CD8-positive, alpha-beta memory T cell (primary cell): ENCODE measurements at places on chromosomes 1 and 21. TPM values are rescaled to one million over a fixed set of nuclear protein-coding genes. Genes with fewer than 3 reads are reported as not detected.

The SCYL3 gene
- 13.1 TPM for total RNA-seq

- no peaks in the 10 kb centered on the region for H3K4me1 ChIP-seq
- no peak overlapping the region for H3K27ac ChIP-seq
These were observed 21.0 kb downstream of the VASH2 start for GRCh38 chr1:212971312-212971711.

The FMOD gene
- total RNA-seq = 0.51 TPM

- no peak overlapping the region for H3K27ac ChIP-seq
- no peaks in the 10 kb centered on the region for H3K27me3 ChIP-seq
- no peaks in the 10 kb centered on the region for H3K36me3 ChIP-seq
- DNase-seq = no peak
These were observed 71.5 kb downstream of the SMYD3 start for GRCh38 chr1:246435421-246436041.

The ILDR2 gene
- 4.4 TPM for total RNA-seq

DNA sequence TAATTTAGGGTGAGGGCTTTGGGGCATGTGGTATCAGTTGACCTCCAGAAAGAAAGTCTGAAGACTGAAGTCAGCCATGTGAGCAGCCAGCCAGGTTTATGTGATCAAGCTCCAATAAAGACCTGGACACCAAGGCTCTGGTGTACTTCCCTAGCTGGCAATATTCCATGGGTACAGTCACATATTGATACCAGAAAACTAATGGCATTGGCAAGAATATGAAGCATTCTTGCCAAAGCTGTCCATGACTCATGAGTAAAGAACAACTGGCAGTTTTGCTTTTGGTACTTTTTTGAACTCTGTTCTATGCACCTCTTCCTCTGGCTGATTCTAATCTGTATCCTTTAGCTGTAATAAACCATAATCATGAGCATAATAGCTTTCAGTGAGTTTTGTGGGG lies 415.3 kb upstream of the CAMK1G start:
- H3K4me3 ChIP-seq = no peak overlapping the region
- H3K27ac ChIP-seq = no peak overlapping the region
- H3K4me1 ChIP-seq = no peaks in the 10 kb centered on the region
- H3K27me3 ChIP-seq = no peaks in the 10 kb centered on the region
- DNase-seq = no peak

DNA sequence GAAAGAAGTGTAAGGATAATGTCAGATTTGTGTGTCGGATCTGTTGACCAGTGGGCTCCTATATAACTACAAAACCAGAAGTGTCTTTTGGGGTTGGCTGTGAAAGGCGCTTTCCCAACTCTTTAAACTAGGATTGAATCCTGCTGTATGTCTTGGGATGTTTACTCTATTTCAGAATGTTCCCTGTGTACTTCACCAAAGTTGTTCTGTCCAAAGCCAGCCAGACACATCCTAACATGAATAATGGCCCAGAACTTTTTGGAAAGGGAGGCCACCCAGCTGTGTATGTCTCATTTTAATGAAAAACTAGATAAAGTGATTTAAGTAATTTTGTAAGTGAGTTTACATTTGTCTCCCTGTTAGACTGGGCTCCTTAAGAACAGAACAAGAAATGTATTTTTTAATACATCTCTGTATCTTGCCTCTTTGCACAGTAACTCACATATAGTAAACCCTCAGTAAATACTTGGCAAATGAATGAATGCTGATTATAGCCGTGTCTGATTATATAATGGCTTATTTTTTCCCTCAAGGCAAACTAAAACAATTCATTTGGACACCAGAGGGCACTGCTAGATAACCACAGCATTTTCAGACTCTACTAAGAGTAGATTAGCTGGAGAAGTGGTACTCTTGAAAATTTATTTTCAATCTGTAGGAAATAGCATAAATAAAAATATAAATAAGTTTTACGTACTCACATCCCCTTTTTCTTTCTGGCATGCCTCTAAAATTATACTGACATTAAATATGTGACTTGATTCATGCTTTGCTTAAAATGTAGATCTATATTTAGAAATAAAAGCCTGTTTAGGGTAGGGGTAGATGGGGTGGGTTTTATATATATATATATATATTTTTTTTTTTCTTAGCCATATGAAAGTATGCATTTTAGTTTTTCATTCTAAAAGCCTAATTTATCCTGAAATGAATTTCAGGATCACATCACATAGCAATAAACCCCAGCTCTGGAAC lies 23.8 kb downstream of the TSEN15 start:
- H3K4me1 ChIP-seq = no peaks in the 10 kb centered on the region
- no peak overlapping the region for H3K4me3 ChIP-seq
- H3K27ac ChIP-seq = no peak overlapping the region
- no peaks in the 10 kb centered on the region for H3K36me3 ChIP-seq

DNA sequence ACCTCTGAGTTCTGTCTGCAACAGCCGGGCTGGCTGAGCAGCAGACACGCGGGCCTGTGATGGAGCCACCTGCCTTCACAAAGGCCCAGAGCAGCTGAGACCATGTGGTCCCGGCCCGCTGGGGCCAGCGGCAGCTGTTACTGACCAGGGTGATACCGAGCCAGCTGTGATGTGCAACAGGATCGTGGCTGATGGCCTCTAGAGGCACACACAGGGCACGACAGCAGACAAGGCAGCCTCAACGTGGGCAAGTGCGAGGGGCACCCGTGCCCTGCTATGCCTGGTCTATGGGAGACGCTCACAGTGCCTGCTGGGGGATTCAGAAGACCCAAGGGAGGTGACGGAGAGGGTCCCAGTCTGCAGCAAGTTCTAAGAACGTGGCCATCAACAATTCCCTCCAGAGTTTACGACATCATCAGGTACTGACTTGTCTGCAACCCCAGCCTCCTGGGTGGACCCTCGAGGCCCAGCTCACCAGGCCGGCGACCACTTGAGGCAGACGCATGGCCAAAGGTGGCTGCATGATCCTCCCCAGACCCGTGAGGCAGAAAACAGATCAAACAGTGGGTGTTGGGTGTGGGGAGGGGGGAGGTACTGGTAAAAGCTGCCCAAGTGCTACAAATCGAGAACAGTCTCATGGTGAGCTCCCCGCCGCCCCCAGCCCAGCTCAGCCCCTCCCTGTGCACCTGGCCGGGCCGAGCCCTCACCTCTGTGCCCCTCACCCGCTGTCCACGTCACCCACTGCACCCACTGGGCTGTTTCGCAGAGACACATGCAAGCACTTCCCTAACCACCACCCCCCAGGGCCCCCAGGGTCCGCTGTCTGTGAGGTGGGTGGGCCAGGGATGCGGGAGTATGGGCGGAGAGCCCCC lies 6.0 kb downstream of the POFUT2 start:
- H3K36me3 ChIP-seq = peaks cover 36% of the 10 kb centered on the region
- no peak overlapping the region for H3K4me3 ChIP-seq
- no peak overlapping the region for H3K27ac ChIP-seq
- peaks cover 4% of the 10 kb centered on the region for H3K4me1 ChIP-seq
- no peak for DNase-seq

- no peaks in the 10 kb centered on the region for H3K4me1 ChIP-seq
- DNase-seq = no peak
- H3K27ac ChIP-seq = no peak overlapping the region
These were observed 20.2 kb downstream of the B3GALT5 start for GRCh38 chr21:39632796-39633442.

GRCh38 chr1:154622503-154623039 lies 14.6 kb upstream of the ADAR start:
- no peak overlapping the region for H3K4me3 ChIP-seq
- H3K36me3 ChIP-seq = no peaks in the 10 kb centered on the region
- H3K4me1 ChIP-seq = peaks cover 23% of the 10 kb centered on the region
- no peak for DNase-seq

The FHAD1 gene
- not detected for total RNA-seq

The PTPRC gene
- total RNA-seq = 311 TPM

DNA sequence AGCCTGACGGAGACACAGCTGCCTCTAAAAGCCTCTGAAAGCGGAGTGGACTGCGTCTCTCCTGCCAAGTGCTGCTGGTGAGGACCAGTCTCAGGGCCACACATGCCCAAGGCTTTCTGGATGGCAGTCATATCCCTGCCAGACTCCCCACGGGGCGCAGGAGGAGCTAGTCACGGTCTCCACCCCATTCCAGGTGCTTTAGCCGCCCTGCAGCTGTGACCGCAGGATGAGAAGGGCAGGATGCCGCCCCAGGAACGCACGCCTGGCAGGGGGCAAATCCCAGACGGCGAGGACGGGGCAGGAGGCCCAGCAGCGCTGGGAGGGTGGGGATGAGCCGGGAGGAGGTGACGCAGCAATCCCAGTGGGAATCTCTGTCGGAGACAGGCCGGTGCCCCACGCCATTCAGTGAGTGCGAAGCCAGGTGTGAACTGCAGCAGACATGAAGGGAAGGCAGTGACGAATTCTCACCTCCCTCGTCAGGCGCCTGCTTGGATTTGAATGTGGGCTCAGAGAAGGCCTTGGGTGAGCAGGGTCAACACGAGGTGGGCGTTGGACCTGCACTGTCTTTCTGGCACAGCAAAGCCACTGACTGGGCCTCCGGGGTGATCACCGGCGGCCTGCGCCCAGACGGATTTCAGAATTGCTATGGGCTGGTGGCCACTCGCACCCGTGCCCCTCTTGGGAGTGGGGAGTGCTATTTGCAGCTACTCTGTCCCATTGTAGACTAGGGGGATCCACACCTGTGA lies 38.5 kb upstream of the SLC19A1 start:
- no peak overlapping the region for H3K4me3 ChIP-seq
- no peaks in the 10 kb centered on the region for H3K27me3 ChIP-seq

The S100A5 gene
- total RNA-seq = 0.61 TPM

GRCh38 chr1:15174615-15174983 lies 21.1 kb downstream of the TMEM51 start:
- no peaks in the 10 kb centered on the region for H3K36me3 ChIP-seq
- H3K27me3 ChIP-seq = no peaks in the 10 kb centered on the region
- no peak overlapping the region for H3K4me3 ChIP-seq
- DNase-seq = no peak
- no peak overlapping the region for H3K27ac ChIP-seq

GRCh38 chr1:193700710-193701355 lies 514.4 kb upstream of the B3GALT2 start:
- H3K27me3 ChIP-seq = no peaks in the 10 kb centered on the region
- no peak overlapping the region for H3K27ac ChIP-seq
- no peak overlapping the region for H3K4me3 ChIP-seq
- no peaks in the 10 kb centered on the region for H3K36me3 ChIP-seq
- no peak for DNase-seq

The GPR25 gene
- total RNA-seq = 0.44 TPM

DNA sequence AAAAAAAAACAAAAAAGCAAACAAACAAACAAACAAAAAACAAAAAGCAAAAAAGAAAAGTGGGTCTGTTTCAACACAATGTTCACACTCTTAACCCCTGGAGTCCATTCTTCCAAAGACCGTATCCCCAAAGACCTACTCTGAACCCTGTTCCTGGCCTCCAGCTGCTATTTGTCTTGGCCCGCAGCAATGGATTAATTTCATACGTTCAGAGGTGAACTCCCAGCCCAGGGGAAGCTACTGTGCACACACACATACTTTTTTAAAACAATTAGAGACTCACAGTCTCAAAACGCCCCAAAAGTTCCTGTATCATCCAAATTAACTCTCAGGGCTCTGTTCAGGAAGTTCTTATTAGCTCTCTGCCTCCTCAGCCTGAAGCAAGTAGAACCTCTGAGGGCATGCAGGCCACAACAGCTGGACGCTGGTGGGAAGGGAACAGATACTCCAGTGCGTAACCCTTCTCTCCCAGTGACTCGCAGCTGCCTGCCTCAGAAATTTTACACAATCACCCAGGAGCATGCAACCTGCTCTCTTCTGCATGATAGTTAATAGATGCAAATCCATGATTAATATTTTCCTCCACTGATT lies 395.4 kb downstream of the RRAGC start:
- no peaks in the 10 kb centered on the region for H3K36me3 ChIP-seq
- no peak overlapping the region for H3K27ac ChIP-seq
- no peak overlapping the region for H3K4me3 ChIP-seq
- no peaks in the 10 kb centered on the region for H3K27me3 ChIP-seq
- no peak for DNase-seq

DNA sequence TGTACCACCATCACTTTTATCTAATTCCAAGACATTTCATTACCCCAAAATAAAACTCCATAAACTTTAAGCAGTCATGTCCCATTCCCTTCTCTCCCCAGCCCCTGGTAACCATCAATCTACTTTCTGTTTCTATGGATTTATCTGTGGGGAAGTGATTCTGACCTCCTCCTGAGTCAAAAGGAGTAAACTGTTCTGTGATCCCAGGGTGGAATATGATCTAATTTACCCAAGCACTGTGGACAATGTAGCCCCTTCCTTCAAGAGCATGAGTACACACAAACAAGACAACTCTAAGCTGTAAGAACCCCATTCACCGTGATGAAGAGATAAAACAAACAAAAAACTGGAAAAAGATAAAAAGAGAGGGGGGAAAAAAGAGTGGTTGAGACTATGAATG lies 77.9 kb downstream of the PLPP3 start:
- no peak overlapping the region for H3K27ac ChIP-seq
- no peaks in the 10 kb centered on the region for H3K27me3 ChIP-seq
- H3K36me3 ChIP-seq = no peaks in the 10 kb centered on the region

- H3K4me1 ChIP-seq = peaks cover 10% of the 10 kb centered on the region
- H3K36me3 ChIP-seq = no peaks in the 10 kb centered on the region
- no peaks in the 10 kb centered on the region for H3K27me3 ChIP-seq
- peak; percentile 67 for DNase-seq
- peak overlapping the region; percentile 65 for H3K4me3 ChIP-seq
These were observed 936 bp downstream of the ZBTB21 start for GRCh38 chr21:42009018-42009830.

GRCh38 chr1:115166531-115167091 lies 77.3 kb upstream of the TSPAN2 start:
- no peak for DNase-seq
- no peak overlapping the region for H3K4me3 ChIP-seq
- H3K27ac ChIP-seq = no peak overlapping the region
- no peaks in the 10 kb centered on the region for H3K36me3 ChIP-seq

GRCh38 chr21:33189237-33189636 lies 40.5 kb upstream of the IFNAR2 start:
- no peaks in the 10 kb centered on the region for H3K27me3 ChIP-seq
- no peak for DNase-seq
- peaks cover 28% of the 10 kb centered on the region for H3K4me1 ChIP-seq
- no peak overlapping the region for H3K4me3 ChIP-seq

- H3K27me3 ChIP-seq = no peaks in the 10 kb centered on the region
- DNase-seq = no peak
- H3K4me1 ChIP-seq = no peaks in the 10 kb centered on the region
These were observed 29.8 kb upstream of the RC3H1 start for GRCh38 chr1:174051956-174052355.

DNA sequence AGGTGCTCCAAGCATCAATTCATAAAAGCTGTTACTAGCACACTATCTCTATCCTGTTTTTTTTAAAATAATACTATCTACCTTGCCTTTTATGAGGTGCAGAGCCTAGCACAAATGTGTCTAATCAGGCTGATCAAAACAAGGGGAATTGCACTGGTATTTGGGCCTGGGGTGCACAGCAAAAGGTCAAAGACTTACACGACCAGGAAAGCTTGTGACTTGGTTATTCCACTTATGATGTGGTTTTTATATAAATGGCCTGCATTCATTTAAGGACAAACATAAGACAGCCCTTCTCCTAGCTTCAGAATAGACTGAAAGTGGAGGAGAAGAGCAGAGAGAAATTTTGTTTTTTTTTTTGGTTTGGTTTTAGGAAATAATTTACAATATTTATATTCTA lies 98.4 kb upstream of the SGIP1 start:
- no peak overlapping the region for H3K4me3 ChIP-seq
- H3K27me3 ChIP-seq = no peaks in the 10 kb centered on the region
- H3K27ac ChIP-seq = no peak overlapping the region
- no peaks in the 10 kb centered on the region for H3K4me1 ChIP-seq

The HSD3B2 gene
- not detected for total RNA-seq
